ENCODE measurements at places on chromosomes 11 and 22.

- no peak for DNase-seq
These were observed 46.2 kb downstream of the HIRA start for GRCh38 chr22:19385221-19385906.

DNA sequence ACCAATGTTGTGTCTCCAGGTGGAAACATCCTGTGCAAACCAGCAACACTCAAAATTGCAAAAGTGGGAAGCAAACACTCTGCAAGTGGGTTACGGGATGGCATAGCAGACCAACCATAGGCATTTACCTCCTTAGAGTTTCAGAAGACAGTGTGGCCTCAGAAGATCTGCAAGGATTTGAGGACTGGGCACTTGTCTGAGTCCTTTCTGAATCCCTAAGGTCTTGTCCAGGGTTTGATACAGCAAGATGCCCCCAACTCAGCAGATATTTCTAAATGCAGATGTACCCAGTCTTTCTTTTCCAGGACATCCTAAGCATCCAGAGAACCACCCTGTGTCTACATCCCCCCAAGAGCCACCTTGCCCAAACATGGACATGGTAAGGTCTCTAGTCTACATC lies 51.7 kb upstream of the SHANK2 start:
- no peak for DNase-seq

DNA sequence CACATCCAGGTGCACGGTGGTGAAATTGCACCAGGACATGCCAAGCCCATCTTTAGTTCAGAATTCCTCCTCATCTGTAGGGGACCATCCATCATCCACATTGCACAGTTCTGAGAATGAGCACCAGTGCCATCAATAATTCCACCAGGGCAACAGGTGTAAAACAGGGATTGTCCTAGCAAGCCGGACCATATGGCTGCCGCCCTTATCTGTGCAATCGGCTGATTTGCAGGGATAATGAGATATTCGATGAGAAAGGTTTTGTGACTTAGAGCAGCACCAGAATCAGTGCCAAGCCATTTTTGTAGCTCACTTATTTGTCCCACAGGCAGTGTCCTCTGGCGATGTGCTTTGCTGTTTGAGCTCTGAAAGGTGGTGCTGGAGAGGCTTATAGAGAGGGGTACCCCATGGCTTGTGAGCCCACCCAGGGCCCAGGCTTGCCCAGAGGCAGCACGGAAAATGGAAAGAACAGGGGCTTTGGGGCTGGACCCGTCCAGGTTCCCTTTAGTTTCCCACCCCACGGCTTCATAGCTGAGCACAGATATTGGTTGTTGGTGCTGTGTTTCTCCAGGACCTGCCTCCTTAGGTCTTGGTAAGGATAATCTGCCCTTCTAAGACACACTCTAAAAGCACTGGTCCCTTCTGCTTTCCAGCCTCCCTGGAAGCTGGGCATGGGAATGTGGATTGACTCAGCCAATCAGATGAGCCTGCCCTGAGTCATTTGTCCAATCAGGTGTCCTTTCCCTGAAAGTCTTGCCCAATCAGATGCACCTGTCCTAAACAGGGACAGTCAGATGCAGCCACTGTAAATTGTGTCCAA lies 84.0 kb upstream of the SHANK2 start:
- no peak for DNase-seq

DNA sequence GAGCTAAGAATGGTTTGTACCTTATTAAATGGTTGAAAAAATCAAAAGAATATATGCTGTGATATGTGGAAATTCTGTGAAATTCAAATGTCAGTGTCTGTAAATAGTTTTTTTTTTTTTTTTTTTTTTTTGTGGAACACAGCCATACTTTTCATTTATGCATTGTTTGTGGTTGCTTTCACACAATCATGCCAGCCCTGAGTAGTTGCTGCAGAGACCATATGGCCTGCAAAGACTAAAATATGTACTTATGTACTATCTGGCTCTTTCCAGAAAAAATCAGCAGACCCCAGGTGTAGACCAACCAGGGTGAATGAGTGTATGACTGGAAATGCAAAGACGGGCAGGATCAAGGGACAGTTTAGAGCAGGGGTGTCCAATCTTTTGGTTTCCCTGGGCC lies 98.3 kb downstream of the PTPRJ start:
- no peak for DNase-seq

DNA sequence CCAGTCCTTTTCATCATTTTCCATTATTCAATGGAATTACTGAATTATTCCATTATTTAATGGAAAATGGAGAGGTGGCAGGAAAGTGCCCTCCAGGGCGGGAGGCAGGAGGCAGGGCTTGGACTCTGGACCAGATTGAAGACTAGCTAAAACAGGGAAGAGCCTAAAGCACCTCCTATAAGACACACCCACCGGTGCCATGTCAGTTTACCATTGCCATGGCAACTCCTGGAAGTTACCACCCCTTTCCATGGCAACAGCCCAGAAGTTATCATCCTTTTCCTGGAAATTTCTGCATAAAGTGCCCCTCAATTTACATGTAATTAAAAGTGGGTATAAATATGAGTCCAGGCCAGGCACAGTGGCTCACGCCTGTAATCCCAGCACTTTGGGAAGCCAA lies 443.7 kb downstream of the TBC1D22A start:
- DNase-seq: no peak

DNA sequence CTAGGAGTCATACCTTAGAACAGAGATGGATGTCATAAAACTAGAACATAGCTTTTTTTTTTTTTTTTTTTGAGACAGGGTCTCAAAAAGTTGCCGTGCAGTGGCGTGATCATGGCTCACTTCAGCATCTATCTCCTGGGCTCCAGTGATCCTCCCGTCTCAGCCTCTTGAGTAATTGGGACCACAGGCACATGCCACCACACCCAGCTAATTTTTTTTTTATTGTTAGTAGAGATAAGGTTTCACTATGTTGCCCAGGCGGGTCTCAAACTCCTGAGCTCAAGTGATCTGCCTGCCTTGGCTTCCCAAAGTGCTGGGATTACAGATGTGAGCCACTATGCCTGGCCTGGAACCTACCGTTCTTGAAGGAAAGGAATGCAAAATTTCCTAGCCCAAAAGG lies 8.8 kb upstream of the CEP295 start:
- no peak for DNase-seq

GRCh38 chr11:32847511-32847910 lies 17.8 kb downstream of the PRRG4 start:
- no peak for DNase-seq

DNA sequence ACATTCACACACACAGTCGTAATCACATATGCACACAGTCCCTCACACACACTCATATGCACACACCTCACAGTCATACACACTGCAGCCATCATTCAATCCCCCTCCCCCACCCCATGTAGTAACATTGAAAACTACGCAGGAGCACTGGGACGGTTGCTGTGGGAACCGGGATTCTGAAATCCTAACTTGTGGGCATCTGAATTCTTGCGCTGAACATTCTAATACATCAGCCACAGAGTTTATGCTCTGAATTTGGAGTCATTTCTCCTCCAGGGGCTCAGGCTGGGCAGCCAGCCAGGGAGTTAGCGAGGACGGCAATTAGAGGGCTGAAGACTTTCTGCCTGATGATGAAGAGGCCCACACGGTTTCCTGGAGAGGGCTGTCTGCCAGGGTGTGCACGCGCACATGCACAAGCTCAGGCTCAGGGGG lies 32.7 kb downstream of the CD6 start:
- no peak for DNase-seq

DNA sequence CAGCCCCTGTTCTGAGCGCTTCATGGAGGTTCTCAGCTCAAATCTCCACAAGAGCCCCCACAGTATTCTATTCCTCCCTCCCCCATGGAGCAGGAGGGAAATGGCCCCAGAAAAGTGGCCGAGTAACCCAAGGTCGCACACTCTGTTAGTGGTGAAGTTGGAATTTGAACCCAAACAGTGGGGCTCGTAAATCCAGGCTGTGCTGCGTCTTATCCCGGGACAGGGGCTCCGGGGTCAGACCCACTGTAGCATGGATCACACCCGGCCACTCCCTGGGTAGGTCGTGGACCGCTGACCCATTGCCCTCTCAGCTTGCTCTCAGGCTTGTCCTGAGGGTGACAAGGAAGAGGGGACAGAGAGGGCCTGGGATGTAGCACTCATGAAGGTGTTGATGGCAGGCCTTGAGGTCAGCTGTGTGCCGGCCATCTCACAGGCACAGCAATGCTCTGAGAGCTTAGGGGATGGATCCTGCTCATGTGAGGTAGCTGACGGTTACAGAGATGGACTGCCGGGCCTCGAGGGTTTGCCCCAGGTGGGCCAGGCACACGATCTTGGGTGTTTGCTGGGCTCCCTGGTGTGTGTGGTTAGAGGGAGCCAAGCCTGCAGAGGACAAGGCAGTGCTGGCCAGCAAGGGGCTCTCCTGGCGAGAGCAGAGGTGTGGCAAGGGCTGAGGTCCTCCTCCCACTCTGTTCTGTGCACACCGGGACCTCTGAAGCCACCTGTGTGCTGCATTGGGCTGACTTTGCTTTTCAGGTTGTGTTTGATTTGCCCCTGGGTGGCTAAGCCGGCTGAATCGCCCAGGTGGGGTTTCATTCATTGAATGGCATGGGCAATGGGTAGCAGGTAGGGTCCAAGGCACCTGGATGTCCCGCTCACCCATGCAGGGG lies 2.3 kb upstream of the FGF19 start:
- no peak for DNase-seq

DNA sequence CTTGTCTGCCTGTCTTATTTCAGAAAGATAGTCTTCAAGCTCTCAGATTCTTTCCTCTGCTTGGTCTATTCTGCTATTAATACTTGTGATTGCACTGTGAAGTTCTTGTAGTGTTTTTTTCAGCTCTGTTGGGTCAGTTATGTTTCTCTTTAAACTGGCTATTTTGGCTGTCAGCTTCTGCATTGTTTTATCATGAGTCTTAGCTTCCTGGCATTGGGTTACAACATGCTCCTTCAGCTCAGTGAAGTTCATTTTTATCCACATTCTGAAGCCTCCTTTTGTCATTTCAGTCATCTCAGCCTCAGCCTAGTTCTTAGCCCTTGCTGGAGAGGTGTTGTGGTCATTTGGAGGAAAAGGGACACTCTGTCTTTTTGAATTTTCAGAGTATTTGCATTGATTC lies 15.5 kb upstream of the DEPDC7 start:
- DNase-seq: no peak

GRCh38 chr11:6834021-6834420 lies 11.5 kb upstream of the OR10A5 start:
- DNase-seq: no peak

DNA sequence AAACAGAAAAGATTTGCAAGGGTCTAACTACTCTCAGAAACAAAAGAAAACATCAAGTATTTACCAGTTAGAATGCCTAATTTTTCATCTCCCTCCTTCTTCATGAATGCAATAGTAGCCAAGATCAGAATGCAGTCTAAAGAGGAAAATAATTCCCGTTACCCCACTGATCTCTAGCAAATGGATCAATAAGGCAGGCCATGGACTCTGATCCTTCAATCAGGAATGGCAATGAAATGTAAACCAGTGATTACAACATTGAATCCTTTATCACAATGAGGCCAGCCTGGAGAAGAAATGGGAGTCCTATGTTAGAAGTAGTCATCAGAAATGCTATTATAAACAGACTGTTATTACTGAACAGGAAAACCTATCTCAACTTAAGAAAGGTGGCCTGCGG lies 106.6 kb downstream of the APOL5 start:
- DNase-seq: no peak

DNA sequence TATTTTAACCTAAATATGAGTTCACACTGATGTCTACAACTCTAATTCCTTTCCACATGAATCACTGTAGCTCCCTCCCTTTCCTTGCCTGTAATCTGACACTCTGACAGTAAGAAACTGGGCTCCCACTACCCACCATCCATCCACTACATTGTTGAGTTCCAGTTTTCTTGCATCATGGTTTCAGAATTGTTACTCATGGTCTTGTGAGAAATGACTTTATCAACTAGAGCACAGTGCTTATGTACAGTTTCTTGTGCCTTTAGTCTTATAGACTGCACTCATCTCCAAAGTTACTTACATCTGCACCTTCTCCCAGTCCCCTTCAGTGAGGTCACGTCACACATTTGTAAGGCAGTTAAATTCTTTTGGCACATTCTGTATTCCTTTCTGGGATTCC lies 78.6 kb downstream of the RTL6 start:
- DNase-seq: no peak

Measured in stimulated activated CD4-positive, alpha-beta T cell treated with anti-CD3 and anti-CD28 coated beads, Interleukin-1b, Interleukin-23, amount 100 ng/mL, for 1 hour (primary cell).